Breast epithelium (tissue), 4 donors: ENCODE measurements at places on chromosomes 13 and 19. TPM values are rescaled to one million over a fixed set of nuclear protein-coding genes. Genes with fewer than 3 reads are reported as not detected.

POU2F2 gene
- 1.2 TPM for total RNA-seq

MEIOSIN gene
- total RNA-seq, result not detected

SERP2 gene
- 6.9 TPM for total RNA-seq

PTGER1 gene
- not detected for total RNA-seq

RHPN2 gene
- total RNA-seq, result 1.4 TPM

C1QTNF9 gene
- total RNA-seq, result 0.64 TPM

FKRP gene
- 12.1 TPM for total RNA-seq

PHF11 gene
- 56.5 TPM for total RNA-seq

ZNF563 gene
- 5.2 TPM for total RNA-seq

TMC4 gene
- total RNA-seq, result 41.6 TPM

CD209 gene
- total RNA-seq, result 2.6 TPM

ZNF730 gene
- 3.5 TPM for total RNA-seq

ZGLP1 gene
- total RNA-seq, result 4.4 TPM

SNRPA gene
- 52.1 TPM for total RNA-seq

EXOC3L2 gene
- total RNA-seq, result 0.64 TPM

ADGRE3 gene
- total RNA-seq, result not detected

OR1M1 gene
- total RNA-seq, result not detected

IFNL1 gene
- not detected for total RNA-seq

C13orf42 gene
- not detected for total RNA-seq

CNFN gene
- total RNA-seq, result 2.6 TPM

MEF2B gene
- total RNA-seq, result 0.59 TPM

ZNF708 gene
- 22.6 TPM for total RNA-seq

ZNF416 gene
- total RNA-seq, result 6.4 TPM

BCAM gene
- total RNA-seq, result 75.4 TPM

ZNF667 gene
- 10.0 TPM for total RNA-seq

EBPL gene
- 80.1 TPM for total RNA-seq

MYH14 gene
- total RNA-seq, result 24.7 TPM

MYO16 gene
- total RNA-seq, result 0.48 TPM

ZNF540 gene
- total RNA-seq, result 9.7 TPM

ERICH4 gene
- total RNA-seq, result not detected

TNFRSF19 gene
- 7.9 TPM for total RNA-seq

HIPK4 gene
- total RNA-seq, result not detected

CEACAM21 gene
- total RNA-seq, result 0.66 TPM

CRLF1 gene
- total RNA-seq, result 68.6 TPM

DNAJB1 gene
- total RNA-seq, result 59.0 TPM

PRTN3 gene
- total RNA-seq, result 0.44 TPM

KCTD12 gene
- 65.9 TPM for total RNA-seq

C2CD4C gene
- 0.29 TPM for total RNA-seq

DDA1 gene
- total RNA-seq, result 11.1 TPM

ATP8B3 gene
- total RNA-seq, result 1.4 TPM

SAE1 gene
- total RNA-seq, result 55.7 TPM

FFAR2 gene
- not detected for total RNA-seq

HRC gene
- total RNA-seq, result 2.7 TPM

OR4F17 gene
- total RNA-seq, result not detected
